Stimulated activated CD8-positive, alpha-beta memory T cell treated with anti-CD3 and anti-CD28 coated beads, Interleukin-2, amount 100 ng/mL, for 1 hour (primary cell): ENCODE measurements at places on chromosomes 5 and 9.

DNA sequence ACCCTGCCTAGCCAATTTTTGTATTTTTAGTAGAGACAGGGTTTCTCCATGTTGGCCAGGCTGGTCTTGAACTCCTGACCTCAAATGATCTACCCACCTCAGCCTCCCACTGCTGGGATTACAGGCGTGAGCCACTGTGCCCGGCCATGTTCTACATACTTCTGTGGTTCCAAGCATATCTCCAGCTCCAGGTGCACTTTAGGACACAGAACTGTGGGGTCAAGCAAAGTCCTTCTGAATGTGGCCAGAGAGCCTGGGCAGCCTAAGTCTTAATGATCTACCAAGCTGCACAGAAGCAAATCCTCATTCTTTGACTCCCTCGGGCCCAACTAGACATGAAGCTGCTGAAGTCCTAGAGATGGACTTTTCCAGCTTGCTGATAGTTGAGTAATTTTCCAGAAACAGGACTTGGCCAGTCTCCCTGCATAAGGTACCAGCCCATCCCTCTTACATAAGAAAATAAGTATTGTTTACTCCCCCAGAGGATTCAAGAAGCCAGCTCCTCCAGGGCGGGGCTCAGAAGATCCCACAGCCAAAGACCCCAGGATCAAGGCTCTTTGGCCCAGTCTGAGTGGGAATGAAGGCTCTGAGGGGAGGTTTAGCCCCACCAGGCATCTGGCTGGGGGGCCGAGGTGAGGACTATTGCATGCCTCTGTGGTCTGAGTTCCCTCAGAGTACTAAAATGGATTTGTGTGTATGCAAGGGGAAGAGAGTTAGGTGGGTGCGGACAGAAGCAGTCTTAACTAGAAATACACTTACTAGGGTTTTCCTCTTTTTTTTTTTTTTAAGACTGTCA lies 8.7 kb downstream of the CLTB start:
- DNase-seq: no peak

GRCh38 chr5:68643064-68643463 lies 427.5 kb downstream of the PIK3R1 start:
- DNase-seq: no peak

- DNase-seq: no peak
These were observed 96.1 kb upstream of the DNAH5 start for GRCh38 chr5:14040542-14040941.

GRCh38 chr9:117448066-117448465 lies 33.2 kb upstream of the ASTN2 start:
- DNase-seq: no peak

DNA sequence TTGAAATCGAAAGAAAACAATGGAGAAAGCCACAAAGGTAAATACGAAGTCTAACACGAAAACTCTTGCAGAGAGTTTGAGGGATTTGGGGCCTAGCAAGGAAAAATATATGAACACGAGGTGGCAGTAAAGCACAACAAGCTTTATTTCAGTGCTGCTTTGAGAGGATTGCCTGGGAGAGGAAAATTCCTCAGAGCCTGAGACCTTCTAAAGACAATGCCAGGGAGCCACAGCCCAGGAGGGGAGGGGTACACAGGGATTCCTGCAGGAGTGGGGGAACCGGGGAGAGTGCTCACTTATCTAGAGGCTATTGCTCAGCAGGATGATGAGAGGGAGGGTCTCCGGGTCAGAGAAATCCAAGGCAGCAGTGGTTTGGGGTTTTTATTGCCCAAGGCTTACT lies 134.9 kb upstream of the ADCY2 start:
- DNase-seq: no peak

DNA sequence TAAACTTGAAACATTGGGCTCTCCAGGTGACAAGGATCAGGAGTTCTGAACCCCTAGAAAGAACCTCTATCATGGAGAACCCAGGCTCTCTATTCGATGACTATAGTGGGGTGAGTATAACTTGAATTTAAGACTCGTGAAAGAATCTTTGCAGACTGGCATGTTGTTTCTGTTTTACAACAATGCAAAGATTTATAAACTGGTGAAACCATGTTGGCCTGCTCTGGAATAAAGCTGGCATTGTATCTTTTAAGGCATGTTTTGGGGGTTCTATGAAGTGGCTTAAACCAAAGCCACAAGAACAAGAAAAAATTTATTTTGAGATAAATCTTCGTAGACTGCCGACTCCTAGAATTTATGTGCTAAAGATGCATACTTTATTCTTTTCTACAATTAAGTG lies 9.8 kb upstream of the GDNF start:
- no peak for DNase-seq

GRCh38 chr5:61311836-61312808 lies 19.9 kb upstream of the ZSWIM6 start:
- no peak for DNase-seq

DNA sequence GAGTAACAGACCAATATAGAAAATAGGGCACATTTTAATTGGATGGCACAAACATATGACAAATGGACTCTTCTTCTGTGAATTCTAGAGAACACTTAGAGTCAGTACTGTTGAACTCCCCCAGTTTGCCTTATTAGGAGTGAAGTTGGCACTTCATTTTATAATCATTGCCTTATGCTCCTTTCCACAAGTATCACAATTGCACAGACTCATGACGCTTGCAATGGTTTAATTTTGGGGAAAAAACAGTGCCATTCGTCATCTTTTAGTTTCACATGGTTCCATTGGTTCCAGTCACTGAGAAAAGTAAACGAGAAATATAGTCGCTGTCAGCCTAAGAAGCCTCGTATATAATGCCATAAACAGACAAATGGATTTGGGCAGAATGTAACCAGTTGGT lies 71.2 kb downstream of the LURAP1L start:
- no peak for DNase-seq

DNA sequence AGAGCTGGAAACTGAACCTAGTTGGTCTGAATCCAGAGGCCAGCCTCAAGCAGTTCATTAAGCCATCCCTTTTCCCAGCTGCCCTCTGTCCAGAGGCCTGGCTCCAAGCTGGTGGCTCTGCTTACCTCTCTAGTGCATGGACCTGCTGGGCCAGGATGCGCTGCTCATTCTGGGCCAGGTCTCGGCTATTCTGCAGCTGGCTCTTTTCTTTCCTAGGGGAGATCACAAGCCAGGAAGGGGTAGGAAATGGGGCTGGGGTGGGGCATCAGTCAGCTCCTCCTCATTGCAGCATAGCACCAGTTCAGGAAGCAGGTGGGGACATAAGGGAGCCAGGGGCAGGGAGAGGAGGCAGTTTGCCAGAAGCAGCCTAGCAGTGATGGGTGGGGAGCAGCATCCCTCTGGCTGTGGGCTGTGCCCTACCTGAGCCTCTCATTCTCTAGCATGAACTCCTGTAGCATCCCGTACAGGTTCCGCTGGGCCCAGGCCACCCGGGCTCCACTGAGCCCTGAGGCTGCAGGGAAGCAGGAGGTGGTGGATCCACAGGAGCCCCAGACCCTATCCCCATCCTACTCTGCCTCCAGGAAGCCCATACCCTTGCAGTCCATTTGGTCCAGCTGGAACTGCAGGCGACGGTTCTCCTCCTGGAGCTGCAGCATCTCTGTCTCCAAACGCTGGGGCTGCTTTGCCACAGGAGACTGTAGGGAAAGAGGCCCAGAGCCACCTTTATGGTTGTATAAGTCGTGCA lies 5.2 kb downstream of the KIF12 start:
- no peak for DNase-seq

GRCh38 chr9:131320031-131320685 lies 30.6 kb downstream of the PLPP7 start:
- no peak for DNase-seq

DNA sequence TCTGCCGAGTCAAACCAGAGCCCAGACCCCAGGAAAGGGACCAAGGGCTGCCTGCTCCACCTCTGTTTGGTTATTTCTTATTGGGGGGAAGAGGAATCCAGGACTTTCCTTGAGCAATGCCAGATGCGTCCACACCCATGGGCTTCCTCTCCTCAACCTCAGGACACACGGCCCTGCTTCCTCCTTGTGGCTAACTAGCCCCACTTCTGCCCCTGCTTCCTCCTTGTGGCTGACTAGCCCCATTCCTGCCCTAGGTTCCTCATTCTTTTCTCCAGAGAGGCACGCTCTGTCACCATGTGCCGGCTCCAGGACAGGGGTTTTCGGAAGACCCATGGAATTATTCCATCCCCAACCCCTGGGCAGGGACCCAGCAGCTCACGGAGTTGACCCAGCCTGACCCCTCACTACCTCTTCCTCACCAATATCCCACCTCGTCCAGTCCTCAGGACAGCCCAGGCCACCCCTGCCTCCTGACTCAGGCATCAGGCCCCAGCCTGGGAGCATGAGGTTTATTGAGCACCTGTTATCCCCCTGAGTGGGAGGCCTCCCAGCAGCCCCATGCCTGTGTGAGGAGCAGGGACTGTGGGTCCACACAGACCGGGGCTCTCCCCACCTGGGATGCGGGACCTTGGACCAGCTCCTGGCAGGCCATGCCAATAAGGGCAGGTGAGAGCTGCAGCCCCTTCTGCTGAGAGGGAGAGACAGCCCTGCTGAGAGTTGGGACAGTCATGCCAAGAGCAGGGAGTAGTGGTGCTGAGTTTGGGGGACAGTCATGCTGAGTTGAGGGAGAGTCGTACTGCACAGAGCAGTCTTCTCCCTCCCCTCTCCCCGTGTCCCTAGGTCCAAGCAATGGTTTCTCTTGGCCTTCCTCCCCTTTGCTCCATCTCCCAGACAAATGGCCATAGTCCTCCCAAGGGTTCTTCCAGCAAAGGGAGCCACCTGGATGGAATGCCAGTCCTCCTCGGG lies 11.8 kb upstream of the FCN1 start:
- no peak for DNase-seq

GRCh38 chr5:90475436-90475980 lies 844 bp downstream of the POLR3G start:
- DNase-seq: no peak

DNA sequence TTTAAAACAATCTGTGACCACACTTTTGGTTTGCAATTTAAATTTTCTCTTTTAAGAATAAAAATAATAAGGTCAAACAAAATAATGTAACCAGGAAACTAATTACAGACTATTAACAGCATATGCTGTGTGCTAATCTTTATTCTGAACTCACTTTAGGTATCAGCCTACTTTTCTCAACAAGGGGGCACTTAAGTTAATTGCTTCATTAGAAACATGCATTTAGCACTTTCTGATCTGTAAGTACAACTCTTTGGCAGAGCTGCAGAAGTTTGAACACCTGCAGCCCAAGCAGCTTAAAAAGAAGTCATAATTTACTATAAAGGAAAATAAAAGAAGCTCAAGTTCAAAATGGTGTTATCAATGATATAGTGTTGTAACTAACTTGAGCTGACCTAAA lies 21.7 kb downstream of the XRCC4 start:
- no peak for DNase-seq

GRCh38 chr5:122301016-122301415 lies 11.0 kb upstream of the SNCAIP start:
- no peak for DNase-seq

- DNase-seq: no peak
These were observed 130.6 kb upstream of the PDE4D start for GRCh38 chr5:60024104-60024503.

DNA sequence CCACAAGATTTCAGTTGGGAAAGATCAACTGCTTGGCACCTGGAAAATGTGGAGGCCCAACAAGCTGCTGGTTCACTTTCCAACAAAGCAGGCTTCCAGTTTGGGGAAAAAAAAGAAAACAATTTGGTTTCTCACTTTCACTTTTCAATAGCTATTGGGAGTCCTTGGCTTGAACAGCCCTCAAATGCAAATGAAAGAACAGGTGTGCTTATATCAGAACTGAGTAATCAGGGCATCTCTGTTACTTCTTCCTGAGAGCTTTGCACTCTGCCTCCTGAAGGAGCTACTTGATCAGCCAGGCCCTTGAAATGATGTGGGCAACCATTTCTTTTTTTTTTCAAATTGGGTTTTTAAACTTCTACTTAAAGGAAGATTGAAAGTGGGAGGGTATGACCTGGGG lies 73.5 kb downstream of the MFAP3 start:
- DNase-seq: no peak

DNA sequence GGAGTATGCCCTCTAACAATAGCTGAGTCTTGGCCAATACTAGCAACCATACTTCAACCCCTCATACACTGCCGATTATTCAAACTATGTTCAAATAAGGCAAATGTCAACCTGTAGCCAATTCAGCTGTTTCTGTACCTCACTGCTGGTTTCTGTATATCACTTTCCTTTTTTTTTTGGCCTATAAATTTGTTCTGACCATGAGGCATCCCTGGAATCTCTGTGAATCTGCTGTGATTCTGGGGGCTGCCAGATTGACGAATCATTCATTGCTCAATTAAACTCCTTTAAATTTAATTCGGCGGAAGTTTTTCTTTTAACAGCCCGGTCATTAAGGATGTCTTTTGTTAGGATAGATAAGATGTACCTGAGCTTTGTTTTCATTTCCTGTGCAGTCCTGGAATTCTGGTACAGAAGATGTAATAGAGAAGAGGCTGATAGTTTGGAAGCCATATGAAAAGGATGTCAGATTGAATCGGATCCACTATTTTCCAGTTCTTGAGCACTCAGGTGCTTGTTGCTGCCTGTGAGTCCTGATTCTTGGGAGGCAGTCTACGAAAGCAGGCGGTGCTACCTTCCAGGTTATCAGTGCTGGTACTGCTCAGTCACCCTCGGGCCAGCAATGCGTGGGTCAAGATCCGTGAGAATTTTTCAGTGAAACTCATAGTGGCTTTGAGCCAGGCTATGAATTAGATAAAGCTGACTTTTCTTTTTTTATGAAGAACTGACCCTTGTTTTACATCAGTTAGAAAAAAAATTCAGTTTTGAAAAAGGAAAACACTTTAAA lies 106.2 kb upstream of the TUT7 start:
- no peak for DNase-seq

DNA sequence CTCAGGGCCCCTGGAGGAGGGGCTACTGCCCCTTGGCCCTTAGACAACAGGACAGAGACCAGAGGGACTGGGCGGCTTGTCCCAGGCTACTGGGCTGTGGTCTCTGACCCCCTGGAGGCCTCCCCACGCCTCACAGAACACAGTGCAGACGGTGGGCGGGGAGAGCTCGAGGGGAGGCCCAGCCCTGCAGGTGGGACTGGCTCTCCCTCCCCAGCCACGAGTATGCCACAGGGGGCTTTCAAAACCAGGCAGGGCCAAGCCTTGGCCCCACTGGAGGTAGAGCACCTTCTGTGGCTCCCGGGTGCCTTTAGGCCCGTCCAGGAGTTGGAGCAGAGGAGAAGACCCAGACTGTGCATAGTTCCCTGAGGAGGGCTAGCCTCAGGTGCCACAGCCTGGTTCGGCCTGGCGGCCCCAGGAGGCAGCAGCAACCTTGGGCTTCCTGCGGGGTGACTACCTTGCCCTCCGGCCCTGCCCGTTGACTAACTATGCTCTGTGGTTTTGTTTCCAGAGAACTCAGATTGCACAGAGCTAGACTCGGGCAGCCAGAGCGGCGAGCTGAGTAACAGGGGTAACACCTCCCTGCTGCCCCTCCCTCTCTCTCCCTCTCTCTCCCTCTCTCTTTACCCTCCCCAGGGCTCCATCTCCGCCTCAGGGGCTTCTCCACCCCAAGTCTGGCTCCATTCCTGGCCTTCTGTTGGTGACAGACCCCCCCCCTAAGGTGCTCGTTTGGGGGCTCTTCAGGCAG lies 15.5 kb downstream of the CARD19 start:
- no peak for DNase-seq

DNA sequence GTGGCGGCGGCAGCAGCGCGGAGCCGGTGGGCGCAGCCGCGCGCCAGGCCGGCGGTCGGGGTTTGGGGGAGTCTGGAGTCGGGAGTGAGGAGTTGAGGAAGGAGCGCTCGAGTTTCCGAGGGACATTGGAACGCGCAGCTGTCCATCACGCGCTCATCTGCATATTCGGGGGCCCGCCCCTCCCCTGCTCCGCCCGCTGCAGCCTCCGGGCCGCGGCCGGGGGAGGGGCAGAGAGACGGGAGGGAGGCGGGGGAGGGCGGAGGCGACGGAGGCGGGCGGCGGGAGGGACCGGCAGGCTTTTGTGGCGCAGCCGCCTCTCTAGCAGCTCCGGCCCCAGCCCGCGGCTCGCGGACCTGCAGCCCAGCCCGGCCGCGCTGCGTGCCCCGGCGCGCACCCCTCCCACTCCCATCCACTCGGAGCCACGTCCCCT lies at the start of gene IRX2:
TSS of gene IRX2 (minus strand) at position 86 of the 430 bp plus-strand sequence. CDS start 264 bp downstream, outside the sequence.
- no peak for DNase-seq
